ENCODE measurements at places on chromosomes 13 and 19.

DNA sequence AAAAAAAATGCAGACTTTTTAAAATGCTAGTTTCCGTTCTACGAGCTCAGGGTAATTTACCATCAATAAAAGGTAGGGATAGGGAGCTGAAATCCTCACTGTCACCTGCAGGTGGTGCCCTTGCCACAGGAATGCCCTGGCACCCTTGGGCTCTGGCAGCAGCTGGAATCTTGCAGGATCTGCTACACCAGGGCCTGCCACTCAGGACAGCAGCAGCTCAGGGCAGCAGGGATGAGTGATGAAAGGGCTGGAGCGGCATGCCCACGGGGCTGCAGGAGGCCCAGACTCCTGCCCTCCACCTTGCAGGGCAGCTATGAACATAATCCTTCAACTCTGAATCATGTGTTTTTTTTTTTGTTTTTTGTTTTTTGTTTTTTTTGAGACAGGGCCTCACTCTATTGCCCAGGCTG, 54.0 kb downstream of the GNG7 start:
- DNase-seq = no peak

GRCh38 chr13:48275507-48275906, 28.0 kb upstream of the RB1 start:
- no peak for DNase-seq

- no peak for DNase-seq
Measured at GRCh38 chr19:11142528-11143171, 12.9 kb downstream of the SPC24 start.

- DNase-seq = no peak
Measured at GRCh38 chr19:38134540-38135149, 89.4 kb downstream of the DPF1 start.

DNA sequence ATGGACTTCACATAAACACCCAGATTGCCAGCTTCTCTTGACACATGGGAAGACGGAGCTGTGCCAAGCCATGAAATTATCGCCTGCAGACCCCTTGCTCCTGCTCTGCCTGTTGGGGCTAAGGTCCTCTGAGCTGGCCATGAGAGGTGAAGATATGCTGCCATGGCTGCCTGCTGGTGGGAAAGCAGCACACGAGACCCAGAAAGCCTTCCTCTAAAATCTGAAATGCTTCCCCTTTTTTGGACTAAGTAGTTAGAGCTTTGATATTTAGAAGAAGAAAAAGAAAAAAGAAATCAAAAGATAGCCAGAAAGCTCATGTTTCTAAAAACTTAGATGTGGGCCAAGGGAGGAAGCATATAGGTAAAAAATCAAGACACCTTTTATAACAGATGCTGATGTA, 11.2 kb downstream of the WDFY2 start:
- no peak for DNase-seq

GRCh38 chr13:76461999-76462398, 424.2 kb downstream of the KCTD12 start:
- no peak for DNase-seq

- no peak for DNase-seq
Measured at GRCh38 chr19:1863638-1864479, 480 bp upstream of the KLF16 start.

DNA sequence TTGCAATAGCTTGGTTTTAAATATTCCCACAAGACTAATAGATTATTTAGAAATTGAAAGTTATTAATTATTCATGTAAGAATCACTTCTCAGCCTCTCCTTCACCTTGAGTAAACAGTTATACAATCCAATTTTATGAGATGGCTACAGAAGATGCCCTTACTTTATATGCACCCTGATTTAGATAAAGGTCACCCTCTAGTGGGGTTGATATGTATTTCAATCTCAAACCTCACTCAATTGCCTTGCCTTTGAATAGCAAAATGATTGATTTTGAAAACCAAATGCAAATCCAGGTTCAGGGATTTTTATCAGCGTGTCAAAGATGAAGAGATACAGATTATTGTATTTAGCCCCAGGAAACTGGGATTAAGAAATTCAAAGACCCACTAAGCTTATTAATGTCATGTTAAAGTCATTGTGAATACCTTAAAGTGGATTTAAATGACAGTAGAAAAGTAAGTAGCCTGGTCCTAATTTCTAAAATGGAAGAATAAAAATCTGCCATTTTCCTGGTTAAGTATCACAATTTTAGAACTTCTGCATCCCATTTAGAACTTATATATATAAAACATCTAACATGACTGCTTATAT, 305.1 kb downstream of the ITGBL1 start:
- no peak for DNase-seq

DNA sequence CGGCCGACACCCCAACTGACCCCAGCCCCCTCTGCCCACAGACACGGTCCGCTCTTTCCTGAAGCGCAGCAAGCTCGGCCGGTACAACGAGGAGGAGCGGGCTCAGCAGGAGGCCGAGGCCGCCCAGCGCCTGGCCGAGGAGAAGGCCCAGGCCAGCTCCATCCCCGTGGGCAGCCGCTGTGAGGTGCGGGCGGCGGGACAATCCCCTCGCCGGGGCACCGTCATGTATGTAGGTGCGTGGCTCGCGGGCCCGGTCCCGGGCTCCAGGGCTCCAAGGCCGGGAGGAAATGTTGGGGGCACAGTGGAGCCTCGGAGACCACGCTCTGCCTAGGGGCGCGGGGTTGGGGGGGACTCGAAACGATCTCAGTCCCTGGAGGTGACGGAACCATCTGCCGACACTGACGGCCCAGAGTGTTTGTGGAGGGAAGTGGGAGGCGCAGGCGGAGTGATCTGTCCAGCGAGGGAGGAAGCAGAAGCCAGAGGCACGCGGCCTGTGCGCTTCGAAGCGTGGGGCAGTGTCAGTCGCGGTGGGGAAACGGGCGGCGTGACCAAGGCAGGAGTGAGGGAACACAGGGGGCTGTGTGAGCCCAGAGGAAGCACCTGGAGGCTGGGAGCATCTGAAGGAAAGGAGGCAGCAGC, 6.3 kb downstream of the TBCB start:
- DNase-seq = no peak

- no peak for DNase-seq
Measured at GRCh38 chr13:39915418-39915817, 260.0 kb downstream of the COG6 start.

- no peak for DNase-seq
Measured at GRCh38 chr19:31506102-31506501, 156.9 kb upstream of the TSHZ3 start.

- no peak for DNase-seq
Measured at GRCh38 chr19:52659013-52659412, 20.9 kb upstream of the ZNF83 start.

DNA sequence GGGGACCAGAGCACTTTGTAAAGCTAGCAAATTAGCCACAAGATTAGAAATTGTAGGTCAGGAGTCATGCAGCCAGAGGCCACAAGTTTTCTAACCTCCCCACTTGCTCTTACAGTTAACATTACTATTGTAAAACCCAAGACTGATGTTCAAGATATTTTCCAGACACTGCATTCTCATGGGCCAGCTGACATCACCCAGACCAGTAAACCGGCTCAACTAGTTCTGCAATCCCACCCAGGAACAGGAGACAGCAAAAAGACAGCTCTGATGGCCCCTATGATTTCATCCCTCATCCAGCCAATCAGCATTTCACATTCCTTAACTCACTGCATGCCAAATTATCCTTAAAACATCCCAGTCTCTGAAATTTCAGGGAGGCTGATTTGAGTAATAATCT, 178.5 kb downstream of the PRR20E start:
- no peak for DNase-seq

DNA sequence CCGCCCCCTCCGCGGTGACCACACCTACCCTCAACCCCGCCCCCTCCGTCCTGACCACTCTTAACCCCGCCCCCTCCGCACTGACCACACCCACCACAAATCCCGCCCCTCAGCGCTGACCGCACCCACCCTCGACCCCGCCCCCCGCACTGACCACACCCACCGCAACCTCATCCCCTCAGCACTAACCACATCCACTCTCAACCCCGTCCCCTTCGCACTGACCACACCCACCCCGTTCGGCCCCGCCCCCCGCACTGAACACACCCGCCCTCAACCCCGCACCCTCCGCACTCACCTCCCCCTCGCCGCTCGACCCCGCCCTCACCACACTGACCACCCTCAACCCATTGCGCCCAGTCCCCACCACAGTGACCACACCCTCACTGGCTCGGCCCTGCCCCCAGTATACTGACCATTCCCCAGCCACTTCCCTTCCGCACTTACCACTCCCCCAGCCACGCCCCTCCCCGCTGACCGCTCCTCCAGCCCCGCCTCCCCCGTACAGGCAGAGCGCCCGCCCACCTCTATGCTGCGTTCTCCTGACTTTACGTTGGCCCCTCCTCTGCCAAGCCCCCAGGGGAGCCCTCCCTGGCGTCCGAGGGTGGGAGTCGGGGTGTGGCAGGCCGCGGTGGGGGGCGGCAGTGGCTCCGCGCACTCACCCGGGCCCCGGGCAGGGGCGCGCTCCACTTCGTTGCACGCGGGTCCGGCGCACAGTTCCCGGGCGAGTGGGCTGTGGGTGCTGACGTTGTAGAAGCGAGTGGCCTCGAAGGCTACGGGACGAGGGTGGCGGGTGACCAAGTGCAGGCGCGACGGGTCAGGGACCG, 8.4 kb downstream of the F2RL3 start:
- DNase-seq = no peak

- DNase-seq = no peak
Measured at GRCh38 chr13:30866677-30867076, 39.4 kb upstream of the MEDAG start.

- DNase-seq = no peak
Measured at GRCh38 chr13:20182231-20182846, 10.4 kb downstream of the GJB2 start.

DNA sequence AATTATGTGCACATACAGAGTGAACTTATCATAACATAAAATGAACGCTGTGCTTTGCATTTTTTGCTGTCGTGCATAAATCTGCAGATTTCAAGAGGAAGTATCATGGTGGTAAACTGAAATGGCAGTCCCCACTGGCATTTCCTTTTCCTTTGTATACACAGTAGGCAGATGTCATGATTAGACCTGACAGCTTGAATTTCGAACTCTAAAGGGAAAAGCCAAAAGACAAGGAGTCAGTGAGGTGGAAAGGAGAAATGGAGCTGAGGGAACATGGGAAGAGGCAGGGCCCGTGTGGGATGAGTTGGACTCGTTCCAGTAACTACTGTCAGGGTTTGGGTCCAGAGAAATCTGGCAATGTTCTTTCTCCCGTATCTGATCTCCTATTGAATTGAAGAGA, 454.1 kb upstream of the SGCG start:
- no peak for DNase-seq

- no peak for DNase-seq
Measured at GRCh38 chr19:50508843-50509190, 2.2 kb downstream of the JOSD2 start.

GRCh38 chr19:38657633-38658222, 10.3 kb downstream of the ACTN4 start:
- DNase-seq = no peak

DNA sequence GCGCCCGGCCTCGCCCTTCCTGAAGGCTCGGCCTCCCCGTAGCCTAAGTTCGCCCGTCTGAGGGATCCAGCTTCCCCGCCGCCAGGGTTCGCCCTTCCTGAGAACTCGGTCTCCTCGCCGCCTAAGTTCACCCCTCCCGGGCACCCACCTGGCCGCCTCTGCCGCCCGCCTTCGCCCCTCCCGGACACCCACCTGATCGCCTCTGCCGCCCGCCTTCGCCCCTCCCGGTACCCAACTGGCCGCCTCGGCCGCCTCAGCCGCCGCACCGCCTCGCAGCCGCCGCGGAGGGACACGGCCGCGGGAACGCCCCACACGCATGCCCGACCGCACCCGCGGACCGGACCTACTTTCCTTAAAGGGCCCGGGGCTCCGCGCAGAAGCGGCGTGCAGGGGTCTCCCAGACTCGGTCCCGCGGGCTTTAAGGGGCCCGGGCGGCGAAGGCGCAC, at the start of gene MOB3A:
TSS of gene MOB3A (minus strand) at position 293 of the 446 bp plus-strand sequence. CDS start 17,766 bp downstream, outside the sequence.
- DNase-seq = no peak

GRCh38 chr13:48961379-48961778, 14.3 kb upstream of the FNDC3A start:
- DNase-seq = no peak

GRCh38 chr13:113157206-113157928, 1.1 kb upstream of the PROZ start:
- DNase-seq = no peak

DNA sequence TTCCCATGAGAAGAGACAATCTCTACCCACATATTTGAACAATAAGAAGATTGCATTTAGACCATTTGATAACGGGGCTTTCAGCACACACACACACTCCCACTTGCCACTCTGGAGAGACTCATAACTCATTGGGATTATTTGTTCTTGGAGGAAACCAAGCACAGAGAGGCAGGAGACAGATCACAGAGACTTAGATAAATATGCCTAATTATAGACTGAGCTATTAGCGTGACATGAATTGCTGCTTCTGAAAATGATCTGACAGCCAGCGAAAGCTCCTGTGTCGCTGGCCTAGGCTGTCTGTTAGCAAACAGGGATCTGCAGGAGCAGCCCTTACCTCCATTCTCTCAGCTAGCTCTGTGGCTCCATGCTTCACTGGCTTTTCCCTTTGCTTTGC, 111.4 kb downstream of the CCNA1 start:
- no peak for DNase-seq

- DNase-seq = no peak
Measured at GRCh38 chr13:40518481-40518882, 148.0 kb downstream of the FOXO1 start.

DNA sequence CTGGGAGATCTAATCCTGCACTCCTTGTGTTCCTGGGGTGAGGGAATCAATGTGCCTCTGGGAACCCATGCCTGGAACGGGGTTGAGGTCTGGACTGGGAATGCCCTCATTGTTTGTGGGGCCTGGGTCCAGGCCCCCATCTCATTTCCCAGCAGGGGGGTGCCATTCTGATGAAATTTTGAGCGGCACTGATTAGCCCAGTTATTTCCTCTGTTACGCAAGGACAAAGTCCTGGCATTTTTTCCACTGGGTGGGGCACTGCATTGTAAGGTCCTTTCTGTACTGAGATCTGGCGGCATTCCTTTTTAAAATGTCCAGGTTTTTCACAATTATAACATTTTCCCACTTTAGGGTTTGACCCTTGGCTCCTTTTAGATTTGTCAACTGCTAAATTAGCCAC, 14.8 kb downstream of the FPR3 start:
- DNase-seq = no peak

DNA sequence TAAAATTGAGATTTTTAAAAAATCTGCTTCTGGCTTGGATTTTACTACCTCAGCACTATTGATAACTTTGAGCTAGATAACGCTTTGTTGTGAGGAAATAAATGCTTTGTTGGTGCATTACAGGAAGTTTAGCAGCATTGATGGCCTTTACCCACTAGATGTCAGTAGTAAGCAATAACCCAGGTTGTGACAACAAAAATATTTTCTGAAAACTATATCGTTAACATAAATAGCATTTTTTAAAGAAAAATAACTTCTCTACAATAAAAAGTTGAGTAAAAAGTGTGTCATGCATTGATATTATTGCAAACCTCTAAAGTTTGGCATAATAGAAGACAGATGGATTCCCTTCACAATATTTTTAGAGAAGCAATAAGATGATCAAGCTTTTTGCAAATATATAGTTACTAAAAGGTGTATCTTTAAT, 1246.5 kb downstream of the UQCRFS1 start:
- DNase-seq = no peak

GRCh38 chr19:33546656-33547055, 25.1 kb upstream of the PEPD start:
- DNase-seq = no peak
